ENCODE measurements at places on chromosomes 11 and 22.
A peak's percentile ranks its signal among the peaks of the same experiment; 100 is the strongest.

DNA sequence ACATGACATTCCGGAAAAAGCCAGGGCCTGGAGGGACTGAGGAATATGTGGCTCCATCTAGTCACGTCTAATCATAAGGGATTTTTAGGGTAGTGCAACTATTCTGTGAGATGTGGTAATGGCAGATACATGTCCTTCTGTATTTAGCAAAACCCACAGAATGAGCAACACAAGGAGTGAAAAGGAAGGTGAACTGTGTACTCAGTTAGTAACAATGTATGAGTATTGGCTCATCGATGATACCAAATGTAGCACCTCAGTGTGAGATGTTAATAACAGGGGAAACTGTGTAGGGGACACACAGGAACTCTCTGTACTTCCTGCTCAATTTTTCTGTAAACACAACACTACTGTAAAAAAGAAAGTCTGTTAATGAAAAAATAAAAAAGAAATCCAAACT is 42.0 kb upstream of the CARS1 start:
- no peak for DNase-seq

DNA sequence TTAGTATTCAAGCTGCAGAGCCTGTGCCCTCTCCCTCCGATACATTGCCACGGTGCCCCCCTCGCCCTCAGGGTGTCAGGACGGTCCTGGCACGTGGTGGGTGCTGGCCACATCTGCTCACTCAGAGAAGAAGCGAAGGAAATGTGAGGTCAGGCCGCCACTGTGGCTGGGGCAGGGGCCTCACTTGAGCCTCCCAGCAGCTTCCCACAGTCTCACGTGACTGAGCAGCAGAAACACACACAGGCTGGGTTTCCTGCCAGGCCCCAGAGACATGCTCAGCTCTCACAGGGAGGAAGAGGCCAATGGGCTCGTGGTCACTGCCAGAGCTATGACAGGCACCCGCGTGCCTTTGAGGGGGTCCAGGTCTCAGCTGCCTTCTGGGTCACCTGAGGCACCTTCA is 37.9 kb upstream of the PRR5 start:
- DNase-seq: no peak

GRCh38 chr11:114617157-114618124 is 21.9 kb upstream of the NXPE4 start:
- no peak for DNase-seq

- DNase-seq: no peak
These were observed 2.4 kb downstream of the LARGE1 start for GRCh38 chr22:33917744-33918406.

GRCh38 chr11:2830030-2830812 is 55.4 kb downstream of the CDKN1C start:
- DNase-seq: no peak

- DNase-seq: no peak
These were observed 1298.7 kb upstream of the CNTN5 start for GRCh38 chr11:97722065-97722464.

DNA sequence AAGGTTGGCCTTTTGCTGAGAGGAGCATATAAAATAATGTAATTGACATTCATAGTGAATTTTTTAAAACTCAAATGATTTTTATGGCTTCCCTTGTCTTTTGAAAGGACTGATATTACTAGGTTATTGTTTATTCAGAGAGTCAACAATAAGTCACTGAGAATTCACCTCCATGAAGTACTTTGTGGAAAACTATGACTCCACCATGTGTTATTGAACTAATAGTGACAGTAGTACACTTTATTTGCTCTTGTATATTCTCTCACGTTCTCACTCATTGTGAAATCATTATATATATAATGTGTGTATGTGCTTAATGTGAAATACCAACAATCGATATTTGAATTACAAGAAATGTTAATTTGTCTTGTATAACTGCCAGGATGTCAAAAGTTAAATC is 267.4 kb upstream of the CCDC179 start:
- DNase-seq: no peak

GRCh38 chr11:127002669-127003259 is 2.2 kb upstream of the KIRREL3 start:
- DNase-seq: no peak

DNA sequence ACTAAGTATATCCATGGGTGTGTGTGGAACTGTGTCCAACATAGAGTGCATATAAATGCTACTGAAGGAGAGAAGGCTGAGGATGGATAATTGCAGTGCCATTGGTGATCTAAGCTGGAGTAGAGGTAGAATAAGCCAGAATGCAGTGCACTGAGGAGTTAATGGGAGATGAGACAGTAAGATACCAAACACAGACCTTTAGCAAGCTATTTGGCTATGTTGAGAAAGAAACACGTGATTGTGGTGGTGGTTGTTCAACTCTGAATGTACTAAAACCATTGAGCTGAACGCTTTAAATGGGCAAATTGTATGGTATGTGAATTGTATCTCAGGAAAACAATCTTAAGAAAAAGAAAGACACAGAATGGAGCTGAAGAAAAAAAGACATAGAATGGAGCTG is 22.8 kb downstream of the JAML start:
- no peak for DNase-seq

- DNase-seq: no peak
These were observed 759.4 kb downstream of the OPCML start for GRCh38 chr11:132772703-132773545.

DNA sequence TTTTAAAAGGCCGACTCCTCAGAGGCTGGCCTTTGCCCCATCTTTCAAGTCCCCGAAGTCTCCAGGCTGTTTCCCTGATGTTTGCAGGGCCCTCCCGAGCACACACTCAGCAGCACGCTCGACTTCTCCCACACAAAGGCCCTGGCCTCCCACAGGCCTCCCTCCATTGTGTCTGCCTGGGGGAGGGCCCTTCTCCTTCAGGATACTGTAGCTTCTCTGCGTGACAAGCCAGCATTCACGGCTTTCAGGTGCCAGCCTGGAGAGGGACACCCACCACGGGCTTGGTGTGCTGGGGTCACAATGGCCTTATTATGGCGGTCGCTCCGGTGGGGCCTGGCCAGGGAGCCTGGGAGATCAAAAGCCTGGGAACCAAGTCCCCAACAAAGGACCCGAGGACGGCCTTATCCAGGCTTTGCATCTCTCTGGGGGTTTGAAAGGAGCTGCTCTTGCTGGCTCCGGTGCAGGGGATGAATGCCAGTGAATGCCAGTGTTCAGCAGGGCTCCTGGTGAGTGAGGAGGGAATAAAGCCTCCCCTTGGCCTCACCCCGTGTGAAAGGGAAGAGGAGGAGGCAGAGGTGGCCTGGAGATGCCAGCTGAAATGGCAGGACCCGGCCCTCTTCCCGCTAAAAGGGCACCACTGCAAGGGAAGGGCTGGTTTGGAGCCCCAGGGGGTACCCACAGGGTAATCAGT is 55.0 kb downstream of the TRAF6 start:
- DNase-seq: no peak

DNA sequence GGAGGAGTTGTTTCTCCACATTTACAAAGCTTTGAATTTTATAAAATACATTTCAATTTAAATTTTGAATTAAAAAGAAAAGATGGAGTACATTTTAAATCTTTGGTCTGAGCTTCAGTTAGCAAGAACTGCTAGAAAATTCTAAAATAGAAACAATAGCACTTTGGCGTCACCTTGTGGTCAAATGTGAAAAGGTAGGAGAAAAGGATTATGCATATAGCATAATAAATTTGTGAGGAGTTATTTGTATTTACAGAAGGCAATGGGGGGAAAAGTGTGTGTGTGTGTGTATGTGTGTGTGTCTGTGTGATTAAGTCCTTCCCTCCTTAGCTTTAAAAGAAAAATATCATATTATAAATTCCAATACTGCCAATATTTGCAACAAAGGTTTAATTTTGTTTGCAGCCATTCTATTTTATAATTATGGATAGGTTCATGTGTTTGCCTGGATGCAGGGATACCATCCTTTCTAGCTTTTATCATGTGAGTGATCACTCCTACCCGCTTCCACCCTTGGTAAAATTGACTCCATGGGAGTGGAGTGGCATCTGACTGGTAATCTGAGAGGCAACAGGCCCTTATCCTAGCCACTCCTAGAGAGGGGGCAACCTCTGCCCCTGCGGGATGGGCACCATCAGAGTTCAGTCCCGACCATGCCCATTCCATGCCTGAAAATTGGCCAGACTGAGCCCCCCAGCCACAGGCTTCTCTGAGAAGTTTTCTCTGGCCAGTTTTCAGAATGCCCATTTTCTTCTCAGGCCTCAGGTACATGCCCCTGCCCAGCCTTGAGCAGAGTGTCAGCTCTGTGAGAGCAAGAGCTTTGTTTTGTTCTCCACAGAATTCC is 13.6 kb upstream of the LGR4 start:
- peak; percentile 22 for DNase-seq
